ENCODE measurements at places on chromosomes 2 and 18.

DNA sequence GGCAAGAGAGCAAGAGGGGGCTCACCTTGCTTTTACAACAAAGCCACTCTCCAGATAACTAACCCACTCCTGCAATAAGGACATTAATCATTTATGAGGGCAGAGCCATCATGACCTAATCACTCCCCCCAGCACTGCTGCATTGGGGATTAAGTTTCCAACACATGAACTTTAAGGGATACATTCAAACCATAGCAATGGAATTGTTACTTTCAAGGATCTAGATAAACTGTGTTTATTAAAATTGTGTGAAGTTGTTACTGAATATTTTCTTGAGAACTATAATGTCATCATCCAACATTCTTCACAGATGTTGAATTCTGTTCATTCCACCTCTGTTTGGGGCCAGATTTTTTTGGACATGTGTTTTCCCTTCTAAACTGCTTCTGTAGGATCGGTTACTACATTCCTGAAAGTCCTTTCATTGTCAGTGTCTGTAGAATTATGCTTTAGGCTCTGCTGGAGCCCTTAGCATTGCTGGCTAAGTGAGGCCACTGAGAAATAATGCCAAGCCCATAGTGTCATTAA is 50.4 kb downstream of the SPATS2L start:
- peak; percentile 38 for DNase-seq

DNA sequence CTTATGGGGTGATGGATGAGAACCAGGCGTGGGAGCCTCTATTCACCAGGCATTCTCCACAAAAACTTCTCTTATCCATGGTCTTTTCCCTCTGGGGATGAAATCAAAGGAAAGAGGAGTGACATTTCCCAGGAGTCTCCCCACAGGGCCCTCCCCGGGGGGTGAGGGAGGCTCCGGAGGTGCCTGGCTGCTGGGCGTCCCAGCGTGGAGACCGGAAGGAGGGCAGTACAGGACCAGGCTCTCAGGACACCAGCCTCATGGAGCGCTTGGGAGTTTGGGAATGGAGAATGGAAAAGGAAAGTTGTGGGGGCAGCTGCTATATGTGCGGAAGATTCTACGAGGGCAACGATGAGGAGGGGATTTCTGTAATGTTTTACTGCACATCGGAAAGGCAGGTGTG is 22.1 kb downstream of the CIB4 start:
- DNase-seq = no peak

- no peak for DNase-seq
These were observed 95.2 kb downstream of the ZEB2 start for GRCh38 chr2:144424559-144425240.

DNA sequence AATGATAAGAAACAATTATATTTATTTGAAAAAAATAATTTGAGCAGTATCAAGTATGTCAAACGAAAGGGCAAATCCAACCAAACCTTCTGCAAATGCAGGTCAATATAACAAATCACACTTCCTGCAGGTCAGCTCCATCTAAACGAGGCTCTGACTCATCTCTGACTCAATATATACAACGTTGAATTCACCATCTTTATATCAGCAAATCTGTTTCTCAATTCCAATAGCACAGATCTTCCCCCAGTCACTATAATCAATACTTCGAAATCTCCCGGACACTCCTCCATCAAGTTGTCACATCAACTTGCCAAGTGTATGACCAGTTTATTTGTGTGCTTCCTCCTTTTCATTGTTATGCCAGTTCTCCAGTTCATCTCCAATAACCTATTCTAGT is 388.9 kb downstream of the ZEB2 start:
- DNase-seq = no peak

DNA sequence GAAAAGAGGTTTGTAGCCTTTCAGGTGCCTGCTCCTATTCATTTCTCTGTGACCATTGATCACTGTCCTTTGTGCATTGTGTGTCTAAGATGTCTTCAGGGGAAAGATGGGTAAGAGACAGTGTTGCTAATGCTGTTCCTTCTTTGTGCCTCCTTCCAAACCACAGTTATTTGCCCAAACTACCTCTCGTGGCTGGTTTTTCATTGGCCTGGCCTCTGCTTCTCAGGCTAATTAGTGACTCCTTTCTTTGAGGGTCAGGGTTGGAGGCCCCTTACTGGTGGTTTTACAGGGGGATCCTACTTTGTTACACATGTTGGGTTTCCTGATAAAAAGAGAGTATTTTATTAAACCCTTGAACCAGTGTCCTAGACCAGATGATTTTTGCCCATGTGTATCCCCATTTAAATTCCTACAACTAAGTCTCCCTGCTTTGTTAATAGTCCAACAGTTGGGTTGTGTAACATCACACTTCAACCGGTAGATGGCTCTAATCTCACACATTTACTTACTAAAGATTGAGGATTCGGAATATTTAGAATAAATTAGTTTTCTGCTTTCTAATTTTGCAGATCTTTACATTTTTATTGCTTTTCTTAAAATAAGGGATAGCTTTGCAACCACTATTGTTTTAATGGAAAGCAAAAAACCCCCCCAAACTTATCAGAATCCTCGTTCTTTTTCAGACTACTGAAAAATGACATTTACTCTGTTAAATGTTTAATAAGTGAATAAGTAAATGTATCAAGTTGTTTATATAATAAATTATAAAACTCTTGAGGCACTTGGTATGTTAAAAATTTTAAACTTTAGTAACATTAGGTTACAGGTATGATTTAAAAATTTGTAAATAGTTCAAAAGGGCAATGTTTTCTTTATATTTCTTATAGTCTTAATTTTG is 2.4 kb downstream of the MARS2 start:
- no peak for DNase-seq

GRCh38 chr2:144382849-144383248 is 137.1 kb downstream of the ZEB2 start:
- DNase-seq = no peak

DNA sequence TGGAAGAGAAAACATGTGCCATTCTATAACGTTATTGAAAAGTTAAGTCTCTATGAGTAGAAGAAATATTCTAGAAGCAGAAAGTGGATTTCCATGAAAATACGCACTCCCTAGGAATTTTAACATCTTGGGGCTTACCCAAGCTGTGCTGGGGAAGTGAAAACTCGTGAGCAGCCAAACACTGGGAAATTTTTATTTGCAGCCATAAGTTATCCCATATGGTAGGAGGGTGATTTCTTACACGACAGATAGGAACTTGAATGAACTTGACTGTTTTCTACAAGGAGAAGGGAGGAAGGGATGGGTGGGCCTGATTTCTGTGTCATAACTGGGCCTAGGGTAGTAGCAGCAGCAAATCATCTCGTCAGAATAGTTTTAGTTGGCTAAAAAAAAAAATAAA is 272.6 kb downstream of the ETAA1 start:
- no peak for DNase-seq

- no peak for DNase-seq
These were observed 246.3 kb upstream of the SIX2 start for GRCh38 chr2:45255563-45255962.

GRCh38 chr18:13649397-13650390 is 76.7 kb downstream of the FAM210A start:
- no peak for DNase-seq

- peak; percentile 90 for DNase-seq
These were observed 214.0 kb downstream of the CYP26B1 start for GRCh38 chr2:71933467-71934319.

DNA sequence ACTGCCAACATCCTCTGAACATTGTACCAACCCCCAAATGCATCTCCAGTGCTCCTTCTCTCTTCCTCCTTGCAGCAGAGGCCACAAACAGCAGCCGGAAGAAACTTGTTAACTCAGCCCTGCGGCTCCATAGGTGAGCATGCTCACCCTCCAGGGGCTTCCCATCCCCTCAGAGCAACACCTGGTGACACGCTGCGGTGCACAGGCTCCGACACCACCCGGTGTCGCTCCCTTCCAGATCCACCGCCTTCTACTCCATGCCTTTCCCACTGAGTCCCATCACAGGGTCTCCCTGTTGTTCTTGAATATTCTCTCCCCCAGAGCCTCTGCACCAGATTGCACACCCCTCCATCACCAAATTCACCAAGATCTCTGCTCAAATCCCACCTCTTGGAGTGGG is 171.5 kb upstream of the FHL2 start:
- no peak for DNase-seq

- no peak for DNase-seq
These were observed 22.2 kb upstream of the MLPH start for GRCh38 chr2:237464757-237465391.

GRCh38 chr2:15780912-15781574 is 159.3 kb upstream of the MYCN start:
- no peak for DNase-seq

- DNase-seq = no peak
These were observed 69.8 kb downstream of the NFATC1 start for GRCh38 chr18:79465392-79465991.

DNA sequence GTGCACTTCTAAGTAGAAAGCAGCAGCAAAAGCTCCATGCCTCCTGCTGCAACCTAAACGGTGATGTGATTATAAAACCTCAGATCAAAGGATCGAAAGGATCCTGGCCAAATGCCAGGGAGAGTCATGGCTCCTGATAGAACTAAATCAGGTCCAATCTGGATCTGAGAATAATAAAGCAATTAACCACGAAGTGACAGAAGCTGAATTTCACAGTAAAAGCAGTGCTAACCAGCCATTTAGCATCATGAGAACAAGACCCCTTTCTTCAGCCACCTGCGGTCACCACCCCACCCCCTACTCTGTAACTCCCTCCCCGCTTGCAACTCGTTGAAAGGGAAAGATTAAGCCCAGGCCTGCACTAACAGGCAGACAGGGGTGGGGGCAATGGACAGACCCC is 748.7 kb downstream of the BCL11A start:
- no peak for DNase-seq

DNA sequence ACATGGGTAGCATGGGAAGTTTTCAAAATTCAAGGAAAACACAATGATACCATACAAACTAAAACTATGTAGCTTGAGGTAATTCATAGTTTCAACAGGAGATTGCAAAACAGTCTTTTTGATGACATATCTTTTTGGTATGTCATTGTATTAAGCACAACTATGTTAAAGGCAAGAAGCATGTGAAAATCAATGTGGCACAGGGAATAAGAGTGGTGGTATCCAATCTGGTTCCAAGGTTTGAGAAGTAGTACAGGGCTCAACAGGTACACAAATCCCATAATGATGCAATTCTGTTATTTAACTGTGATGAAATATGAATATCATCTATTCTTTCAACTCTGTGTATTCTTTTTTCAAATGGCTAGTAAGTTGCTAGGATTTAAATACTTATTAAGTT is 16.4 kb upstream of the DLX2 start:
- DNase-seq = no peak

DNA sequence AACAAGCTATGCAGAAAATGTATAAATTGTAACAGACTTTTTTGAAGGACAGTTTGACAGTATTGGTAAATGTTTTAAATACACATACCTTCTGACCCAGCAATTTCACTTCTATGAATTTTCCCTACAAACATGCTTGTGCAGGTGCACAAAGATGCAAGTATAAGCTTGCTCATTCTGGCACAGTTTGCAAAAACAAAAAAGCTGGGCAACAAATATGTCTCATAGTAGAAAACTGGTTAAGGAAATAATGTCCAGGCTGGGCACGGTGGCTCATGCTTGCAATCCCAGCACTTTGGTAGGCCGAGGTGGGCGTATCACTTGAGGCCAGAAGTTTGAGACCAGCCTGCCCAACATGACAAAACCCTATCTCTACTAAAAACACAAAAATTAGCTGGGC is 96.9 kb upstream of the NEDD4L start:
- DNase-seq = no peak

GRCh38 chr18:8696749-8697211 is 8.6 kb upstream of the MTCL1 start:
- DNase-seq = peak; percentile 56

DNA sequence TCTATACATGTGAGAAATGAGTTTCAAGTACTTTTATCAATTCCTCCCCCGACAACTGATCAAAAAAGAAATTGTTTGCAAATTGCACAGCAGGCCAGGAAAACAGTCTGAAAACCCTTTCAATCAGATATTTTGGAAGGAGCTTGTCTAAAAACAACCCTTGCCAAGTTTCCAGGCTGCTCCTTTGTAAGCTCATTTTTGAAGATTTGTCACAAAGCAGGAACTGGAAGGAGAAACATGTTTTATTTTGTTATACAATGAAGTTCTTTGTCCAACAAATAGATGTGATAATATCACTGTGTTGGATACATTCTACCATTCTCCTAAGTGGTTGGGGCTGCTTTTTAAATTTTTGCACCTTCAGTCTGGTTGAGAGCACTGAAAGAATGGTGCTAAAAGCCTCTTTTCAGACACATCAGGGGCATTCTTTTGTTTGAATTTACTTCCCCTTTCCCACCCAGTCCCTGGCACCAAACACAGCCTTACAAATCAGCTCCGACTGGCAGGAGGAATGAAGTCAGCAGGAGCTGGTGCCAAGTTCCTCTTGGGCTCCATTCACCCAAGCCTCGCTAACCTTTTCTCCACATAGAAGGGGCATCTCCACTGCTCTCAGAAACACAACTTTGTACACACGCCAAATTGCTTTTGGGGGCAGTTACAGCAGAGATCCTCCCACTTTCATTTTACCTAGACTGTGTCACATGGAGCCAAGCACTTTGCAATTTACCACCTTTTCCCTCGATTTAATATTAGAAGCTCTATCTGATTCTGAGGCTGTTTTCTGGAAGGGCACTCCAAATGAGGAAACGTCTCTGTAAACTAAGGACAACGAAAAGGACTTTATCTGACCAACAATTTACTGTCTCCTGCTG is 88.0 kb downstream of the C1D start:
- peak; percentile 83 for DNase-seq

GRCh38 chr2:180570864-180571263 is 409.5 kb upstream of the UBE2E3 start:
- DNase-seq = no peak

DNA sequence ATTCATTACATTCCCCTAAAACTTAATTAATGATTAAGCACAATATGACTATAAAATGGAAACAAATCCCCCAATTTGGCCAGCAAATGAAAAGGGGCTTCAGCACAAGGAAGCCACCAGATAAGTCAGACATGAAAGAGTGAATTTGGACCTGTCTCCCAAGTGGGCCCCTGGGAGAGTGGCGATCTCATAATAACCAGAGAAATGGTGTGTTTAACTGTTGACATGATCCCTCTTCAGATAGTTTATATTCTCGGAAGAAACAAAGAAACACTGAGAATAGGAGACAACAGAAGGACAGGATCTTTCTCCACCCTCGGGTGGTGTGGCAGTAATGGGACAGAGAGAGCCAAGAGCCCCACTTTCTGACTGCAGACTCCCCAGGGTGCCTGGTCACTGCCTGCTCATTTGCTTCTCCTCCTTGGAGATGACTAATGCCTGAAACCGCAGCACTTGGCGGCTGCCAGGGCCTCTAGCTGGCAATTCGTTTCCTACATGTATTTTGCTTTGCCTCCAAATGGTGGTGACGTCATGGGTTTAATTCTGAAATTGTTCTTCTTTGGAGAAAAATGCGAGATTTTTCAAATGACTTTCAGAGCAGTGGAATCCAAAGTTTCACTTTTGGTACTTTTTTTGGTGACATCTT is 46.4 kb upstream of the SPP2 start:
- peak; percentile 98 for DNase-seq

Measured in MG63 (cell line).